Fibroblast of skin of left biceps (primary cell): ENCODE measurements at places on chromosomes 4 and X.

DNA sequence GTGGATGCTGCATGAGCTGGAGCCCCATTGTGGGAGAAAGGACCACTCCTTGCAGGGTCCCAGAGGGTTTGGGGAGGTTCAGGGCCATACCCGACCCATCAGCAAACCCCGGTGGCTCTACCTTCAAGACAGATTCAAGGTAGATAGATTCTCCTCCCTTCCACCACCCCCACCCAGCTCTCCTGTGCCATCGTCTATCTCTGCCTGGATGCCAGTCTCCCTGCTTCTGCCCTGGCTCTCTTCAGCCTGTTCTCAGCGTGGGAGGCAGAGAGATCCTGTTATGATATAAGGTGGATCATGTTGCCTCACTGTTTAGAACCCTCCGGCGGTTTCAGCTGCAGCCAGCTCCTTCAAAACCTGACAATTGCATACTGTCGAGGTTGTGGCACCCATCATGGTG is 5.4 kb downstream of the LAGE3 start:
- DNase-seq, result no peak

DNA sequence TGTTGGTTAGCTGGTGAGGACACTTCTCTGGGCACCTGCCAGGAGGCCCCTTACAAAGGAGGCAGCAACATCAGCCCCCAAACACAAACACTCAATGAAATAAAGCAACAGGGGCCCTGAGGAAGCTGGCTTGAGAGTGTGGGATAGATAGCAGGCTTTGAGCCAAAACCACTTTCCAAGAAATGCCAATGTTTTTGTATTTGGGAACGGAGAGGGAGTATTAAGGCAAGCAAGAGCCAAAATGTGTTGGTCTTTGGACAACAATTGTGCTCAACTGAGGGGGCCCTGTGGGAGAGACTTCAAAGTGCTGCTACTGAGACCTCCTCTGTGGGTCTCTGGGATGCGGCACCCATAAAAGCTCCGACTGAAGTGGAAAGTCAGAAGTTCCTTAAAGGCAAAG is 41.0 kb downstream of the RAI2 start:
- DNase-seq, result no peak

GRCh38 chr4:150534818-150535217 is 47.1 kb upstream of the MAB21L2 start:
- DNase-seq, result no peak

- DNase-seq, result no peak
These were observed 307.9 kb upstream of the F9 start for GRCh38 chrX:139222511-139223200.

DNA sequence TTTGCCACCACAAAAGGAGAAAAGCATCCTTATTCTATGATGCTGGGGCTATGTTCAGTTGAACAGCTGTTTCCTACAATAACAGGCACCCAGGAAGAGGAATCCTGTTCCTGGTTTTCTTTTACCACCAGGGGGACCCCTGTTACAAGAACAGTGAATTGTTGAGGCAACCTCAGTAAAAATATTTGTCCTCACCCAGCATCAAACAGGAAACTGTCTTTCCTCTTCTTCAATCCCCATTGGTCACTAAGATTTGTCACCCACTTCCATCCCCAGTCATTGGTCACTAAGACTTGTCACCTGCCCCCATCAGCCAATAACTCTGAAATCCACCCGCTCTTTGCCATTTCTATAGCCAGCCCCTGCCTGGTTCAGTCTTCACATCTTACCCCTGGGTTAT is 143.5 kb upstream of the GALNT7 start:
- DNase-seq, result peak; percentile 20

DNA sequence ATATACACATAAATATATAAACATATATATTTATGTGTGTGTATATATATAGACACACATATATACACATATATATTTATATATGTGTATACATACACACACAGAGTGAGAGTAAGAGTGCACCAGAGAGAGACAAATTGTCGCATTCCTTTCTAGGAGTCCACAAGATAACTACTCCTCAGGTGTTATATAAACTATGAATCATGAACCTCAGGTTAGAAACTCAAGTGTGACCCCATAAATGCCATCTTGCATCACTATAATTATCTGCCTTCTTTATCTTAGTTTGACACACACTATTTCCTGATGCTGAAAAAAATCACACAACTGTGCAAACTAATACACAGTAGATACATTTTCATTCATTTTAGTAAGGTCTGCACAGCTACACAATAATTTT is 135.2 kb downstream of the PPARGC1A start:
- DNase-seq, result no peak

GRCh38 chr4:185335579-185335978 is 60.1 kb downstream of the LRP2BP start:
- no peak for DNase-seq
